SW 1271 (cell line): ENCODE measurements at places on chromosomes 5 and 9.

- no peak for DNase-seq
Measured at GRCh38 chr5:108765647-108766046, 17.9 kb downstream of the FER start.

DNA sequence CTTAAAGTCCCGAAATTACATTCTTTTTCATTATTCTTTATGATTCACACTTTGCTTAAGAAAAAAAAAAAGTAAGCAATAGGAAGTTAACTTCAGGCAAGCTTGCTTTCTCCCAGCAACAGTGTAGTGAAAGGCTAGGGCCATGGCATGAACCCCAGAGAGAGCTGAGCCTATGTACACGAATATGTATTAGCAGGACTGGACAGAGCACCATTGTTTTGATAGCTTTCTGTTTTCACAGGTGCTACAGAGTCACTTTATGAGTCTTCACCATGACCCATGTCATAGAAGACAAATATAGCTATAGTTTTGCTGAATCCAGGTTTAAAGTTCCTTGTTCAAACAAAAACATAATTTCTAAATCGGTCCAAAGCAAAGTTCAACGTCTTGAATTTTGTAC is 199.2 kb downstream of the ADAMTSL1 start:
- no peak for DNase-seq

- DNase-seq = peak; percentile 21
Measured at GRCh38 chr5:152560512-152561137, 155.5 kb upstream of the NMUR2 start.

DNA sequence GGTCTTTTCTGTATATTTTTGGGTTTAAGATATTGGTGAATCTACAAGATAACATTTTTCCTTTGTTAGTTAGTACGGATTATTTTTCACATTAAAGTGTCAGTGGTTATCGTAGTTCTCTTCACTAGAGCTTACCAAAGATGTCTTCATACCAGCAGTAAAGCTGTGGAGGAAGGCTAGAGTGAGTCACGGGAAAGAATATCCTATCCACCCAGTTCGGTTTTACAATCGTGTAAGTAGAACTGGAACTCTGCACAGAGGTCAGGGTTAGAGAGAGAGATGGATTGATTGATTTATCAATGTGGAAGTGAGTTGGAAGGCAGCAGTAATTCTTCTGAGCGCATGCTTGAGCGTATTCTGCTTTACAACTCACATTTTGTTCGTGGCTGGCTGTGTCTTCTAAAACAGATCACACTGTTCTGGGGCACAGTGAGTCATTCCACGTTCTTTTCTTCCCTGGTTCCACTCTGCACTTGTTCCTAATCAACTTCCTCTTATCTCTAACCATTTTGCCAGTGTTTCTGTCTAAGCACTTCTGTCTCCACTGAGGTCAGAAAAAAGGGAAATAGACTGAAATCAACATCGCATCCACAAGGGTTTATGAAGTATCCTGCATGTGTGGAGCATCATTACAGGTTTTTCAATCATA is 86.5 kb upstream of the ARRDC3 start:
- DNase-seq = no peak

GRCh38 chr9:106616026-106616425 is 246.9 kb upstream of the ZNF462 start:
- DNase-seq = no peak

DNA sequence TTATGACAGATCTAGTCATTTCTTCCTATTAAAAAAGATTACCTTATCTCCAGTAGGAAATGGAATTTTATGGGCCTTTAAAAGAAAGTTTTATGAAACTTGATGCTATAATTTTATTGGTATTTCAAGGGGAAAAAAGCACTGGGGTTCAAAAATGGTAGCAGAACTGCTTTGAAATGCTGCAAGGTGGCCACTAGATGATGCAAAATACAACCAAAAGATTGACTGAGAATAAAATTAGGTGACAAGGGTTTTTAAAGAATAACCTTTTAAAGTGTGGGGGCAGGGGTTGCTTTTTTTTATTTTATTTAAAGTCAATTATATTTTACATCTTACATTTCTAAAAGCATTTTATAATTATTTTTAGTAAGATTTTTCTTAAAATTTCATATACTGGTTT is 61.7 kb downstream of the KLF9 start:
- no peak for DNase-seq

GRCh38 chr5:143145243-143146160 is 258.0 kb downstream of the NR3C1 start:
- no peak for DNase-seq

GRCh38 chr9:38699337-38699736 is 20.6 kb downstream of the FAM240B start:
- DNase-seq = no peak

DNA sequence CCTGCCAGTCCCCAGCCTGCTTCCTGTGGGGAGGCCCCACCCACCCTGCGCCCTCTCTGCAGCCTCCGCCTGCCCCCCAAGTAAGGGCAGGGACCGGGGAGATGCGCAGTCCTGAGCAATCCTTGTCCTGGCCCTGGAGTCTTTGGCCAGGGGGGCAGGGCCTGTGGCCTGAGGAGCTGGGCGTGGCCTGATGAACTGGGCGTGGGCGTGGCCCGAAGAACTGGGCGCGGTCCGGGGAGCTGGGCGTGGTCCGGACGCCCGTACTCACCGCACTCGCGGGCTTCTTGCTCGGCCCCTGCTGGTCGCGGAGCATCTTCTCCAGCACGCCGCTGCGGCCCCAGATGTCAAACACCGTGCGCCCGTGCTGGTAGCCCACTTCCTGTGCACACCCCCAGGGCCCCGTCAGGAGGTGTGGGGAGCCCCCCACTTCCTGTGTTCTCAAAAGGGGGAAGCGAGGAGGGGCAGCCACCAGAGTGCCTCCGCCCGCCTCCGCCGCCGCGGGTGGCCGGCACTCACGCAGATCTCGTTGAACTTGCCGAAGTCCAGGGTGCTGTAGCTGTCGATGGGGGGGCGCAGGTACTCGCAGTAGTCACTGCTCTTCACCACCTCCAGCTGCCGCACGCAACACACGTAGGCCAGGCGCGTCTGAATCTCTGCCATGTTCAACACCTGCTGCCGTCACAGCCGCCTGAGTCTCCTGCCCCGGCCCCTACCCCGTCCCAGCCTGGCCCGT is 2.7 kb upstream of the NSMF start:
- no peak for DNase-seq

DNA sequence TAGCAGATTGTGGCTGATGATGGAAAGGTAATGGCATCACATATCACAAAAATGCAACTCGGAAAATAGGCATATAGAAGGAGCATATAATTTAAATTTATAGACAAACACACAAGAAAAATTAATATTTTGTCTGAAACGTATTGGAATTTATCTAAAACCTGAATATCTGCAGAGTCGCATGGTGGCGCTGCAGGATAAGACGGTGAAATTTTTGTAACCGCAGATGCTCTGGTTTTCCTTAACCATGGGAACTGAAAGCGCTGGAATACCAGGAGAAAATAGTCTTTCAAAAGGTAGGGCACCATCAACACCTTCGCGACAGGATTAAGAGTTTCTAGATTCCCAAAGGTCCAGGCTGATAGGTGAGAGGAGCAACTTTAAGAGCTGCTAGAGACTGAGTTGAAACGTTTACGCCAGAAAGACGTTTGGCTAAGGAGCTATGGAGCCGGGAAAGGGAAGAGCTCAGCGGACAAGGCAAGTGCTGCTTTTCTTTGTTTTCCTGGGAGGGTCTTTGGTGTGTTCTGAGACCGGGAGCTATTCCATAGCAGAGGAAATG is 11.0 kb upstream of the PCDHB15 start:
- DNase-seq = no peak
